ENCODE measurements at places on chromosomes 2 and 18.

GRCh38 chr2:215612786-215613185 is 176.9 kb upstream of the FN1 start:
- DNase-seq: peak; percentile 91

DNA sequence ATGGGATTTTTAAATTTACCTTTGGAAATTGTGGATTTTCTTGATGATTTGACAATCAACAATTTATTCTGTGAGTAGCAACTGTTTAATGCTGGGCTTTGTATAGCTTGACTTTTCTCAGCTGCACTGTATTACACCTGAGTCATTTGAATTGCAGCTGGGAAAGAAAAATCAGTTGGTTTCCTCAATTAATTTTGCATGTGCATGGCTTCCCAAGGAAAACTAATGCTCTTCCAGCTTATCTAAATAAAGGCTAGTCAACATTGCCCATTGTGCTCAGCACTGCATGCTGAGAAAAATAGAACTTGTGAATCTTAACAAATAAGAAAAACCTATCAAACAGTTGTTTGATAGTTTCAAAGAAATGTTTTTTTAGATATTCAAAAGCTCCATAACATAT is 268.3 kb upstream of the CDH20 start:
- DNase-seq: no peak

- DNase-seq: peak; percentile 63
These were observed 93.5 kb upstream of the ITGB6 start for GRCh38 chr2:160293391-160294091.

DNA sequence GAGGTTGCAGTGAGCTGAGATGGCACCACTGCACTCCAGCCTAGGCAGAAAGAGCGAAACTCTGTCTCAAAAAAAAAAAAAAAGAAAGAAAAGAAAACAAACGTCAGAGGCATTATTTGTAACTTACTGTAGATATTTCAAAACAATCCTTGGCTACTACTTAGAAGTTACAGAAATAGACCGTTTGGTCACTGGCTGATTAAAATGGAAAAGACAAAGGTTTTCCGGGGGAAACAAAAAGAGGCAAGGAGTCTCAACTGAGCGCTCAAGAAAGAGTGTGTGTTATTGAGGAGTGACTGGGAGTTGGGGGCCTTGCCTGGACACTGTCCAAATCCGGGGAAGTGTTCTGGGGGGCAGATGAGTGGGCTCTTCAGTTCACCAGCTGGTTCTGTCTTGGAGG is 47.6 kb downstream of the TEX44 start:
- peak; percentile 66 for DNase-seq

GRCh38 chr18:62324181-62324828 is 805 bp upstream of the TNFRSF11A start:
- DNase-seq: peak; percentile 32

DNA sequence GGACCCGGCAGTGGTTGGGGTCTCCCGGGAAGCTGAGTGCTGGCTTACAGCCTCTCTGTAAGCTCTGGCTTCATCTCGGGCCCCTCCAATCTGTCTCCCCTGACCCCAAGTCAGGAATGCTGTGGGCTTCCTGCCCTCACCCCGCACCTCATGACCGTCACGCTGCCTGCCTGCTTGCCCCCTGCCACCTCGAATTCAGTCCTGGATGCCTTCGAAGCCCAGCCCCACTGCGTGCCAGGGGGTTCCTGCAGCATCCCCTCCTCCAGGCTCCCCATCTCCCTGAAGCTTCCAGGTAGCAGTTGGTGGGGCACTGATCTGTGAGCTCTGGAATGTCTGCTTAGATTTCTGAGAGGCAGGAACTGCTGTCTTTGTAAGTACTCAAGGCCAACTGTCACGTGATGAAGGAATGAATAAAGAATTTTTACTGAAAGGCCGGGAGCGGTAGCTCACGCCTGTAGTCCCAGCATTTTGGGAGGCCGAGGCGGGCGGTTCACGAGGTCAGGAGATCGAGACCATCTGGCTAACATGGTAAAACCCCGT is 6.5 kb downstream of the CLHC1 start:
- DNase-seq: no peak

DNA sequence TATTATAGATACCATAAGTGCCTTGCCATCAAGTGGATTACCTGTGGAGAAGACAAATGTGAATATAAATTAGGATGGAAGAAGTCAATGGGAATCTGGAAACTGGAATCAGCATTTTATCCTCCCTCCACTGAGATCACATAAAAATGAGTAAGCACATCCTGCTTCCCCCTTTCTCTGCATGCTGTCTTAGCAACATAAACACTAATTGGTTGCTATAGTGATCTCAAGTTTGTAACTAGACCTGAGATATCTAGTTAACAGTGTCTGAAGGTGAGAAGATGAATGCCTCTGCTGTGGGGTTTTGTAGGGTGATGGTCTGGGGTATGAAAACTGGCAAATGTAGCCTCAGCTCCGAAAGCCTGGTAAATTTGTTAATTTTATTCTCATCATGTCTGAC is 1357.5 kb upstream of the CELF4 start:
- DNase-seq: no peak

- no peak for DNase-seq
These were observed 1.3 kb downstream of the CDCA7 start for GRCh38 chr2:173355866-173356508.

Data from inflammatory macrophage treated with lipopolysaccharide for 4 hours (primary cell).